ENCODE measurements at places on chromosomes 2 and 18. TPM values are rescaled to one million over a fixed set of nuclear protein-coding genes. Genes with fewer than 3 reads are reported as not detected.

GRCh38 chr18:11688972-11689668 lies at the start of gene GNAL:
GNAL (plus strand) TSS chr18:11689264; CDS start chr18:11689564, 300 bp downstream.
- no peaks in the 10 kb centered on the region for H3K36me3 ChIP-seq
- no peak within 1 kb of the TSS for H3K27ac ChIP-seq
- no peaks in the 10 kb centered on the region for H3K4me1 ChIP-seq
- H3K27me3 ChIP-seq = peaks cover 4% of the 10 kb centered on the region

DNA sequence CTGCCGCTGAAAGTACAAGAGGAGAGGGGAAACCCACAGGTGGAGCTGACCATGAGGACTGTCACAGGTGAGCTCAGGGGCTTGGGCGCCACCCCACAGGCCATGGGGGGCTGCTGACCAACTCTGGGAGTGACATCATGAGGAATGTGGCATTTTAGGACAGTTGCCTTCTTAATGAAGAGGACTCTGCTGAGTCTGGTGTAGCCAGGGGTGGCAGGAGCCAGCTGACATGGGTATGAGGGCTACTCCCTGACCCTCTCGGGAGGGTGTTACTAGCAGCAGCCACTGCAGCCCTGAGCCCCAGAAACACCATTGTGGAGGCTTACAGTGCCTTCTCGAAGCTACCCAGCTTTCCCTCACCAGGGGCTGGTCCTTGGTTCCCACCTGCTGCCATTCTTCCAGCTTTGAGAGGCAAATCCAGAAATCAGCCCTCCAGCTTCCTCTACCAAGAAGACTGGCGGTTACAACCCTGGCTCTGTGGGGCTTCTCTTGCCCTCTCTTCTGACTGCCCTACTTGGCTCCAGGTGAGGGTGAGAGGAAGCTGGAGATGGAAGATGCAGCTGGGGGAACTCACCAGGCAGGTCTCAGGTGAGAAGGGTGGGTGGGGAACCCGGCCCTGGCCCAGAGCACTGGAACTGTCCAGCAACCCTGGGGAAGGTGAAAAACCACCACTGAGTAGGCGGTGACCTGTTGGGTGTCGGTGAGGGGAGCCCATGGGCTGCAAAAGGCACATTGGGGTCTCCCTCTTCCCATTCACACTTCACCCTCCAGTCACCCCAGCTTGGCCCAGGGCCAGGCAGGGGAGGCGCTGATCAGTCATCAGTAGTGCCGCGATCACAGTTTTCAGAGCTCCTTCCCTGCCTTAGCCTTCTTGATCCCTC lies 98.5 kb downstream of the MCFD2 start:
- no peak overlapping the region for H3K27ac ChIP-seq
- DNase-seq = no peak
- no peak overlapping the region for H3K4me3 ChIP-seq
- peaks cover 10% of the 10 kb centered on the region for H3K4me1 ChIP-seq

DNA sequence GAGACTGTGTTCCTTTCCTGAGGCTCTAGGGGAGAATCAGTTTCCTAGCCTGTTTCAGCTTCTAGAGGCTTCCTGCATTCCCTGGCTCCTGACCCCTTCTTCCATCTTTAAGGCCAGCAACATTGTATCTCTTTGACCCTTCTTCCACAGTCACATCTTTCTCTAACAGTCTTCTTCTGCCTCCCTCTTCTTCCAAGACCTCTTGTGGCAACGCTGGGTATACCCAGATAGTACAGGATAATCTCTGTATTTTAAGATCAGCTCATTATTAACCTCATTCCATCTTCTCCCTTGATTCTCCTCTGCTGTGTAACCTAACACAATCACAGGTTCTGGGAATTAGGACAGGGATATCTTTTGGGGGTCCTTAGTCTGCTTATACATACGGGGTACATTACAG lies 8.9 kb upstream of the MYL12A start:
- no peaks in the 10 kb centered on the region for H3K27me3 ChIP-seq
- no peak for DNase-seq
- H3K27ac ChIP-seq = no peak overlapping the region
- no peak overlapping the region for H3K4me3 ChIP-seq
- no peaks in the 10 kb centered on the region for H3K36me3 ChIP-seq

DNA sequence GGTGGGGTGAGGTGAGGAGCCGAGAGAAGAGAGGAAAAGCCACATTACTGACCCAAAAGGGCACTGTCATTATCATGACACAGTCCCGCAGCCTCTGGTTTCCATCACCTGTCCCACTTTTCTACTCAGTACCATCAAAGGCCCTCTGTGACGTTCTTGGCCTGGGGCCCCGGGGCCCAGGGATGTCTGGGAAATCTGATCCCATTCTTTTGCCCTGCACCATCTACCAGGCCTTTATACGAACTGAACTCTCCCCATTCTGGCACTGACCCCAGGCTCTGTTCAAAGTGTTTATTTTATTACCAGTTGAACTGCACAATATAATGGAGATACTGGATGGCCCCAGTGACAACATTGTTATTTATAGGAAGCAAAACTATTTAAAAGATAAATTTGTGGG lies 89.1 kb downstream of the COL6A3 start:
- DNase-seq = no peak
- H3K4me1 ChIP-seq = no peaks in the 10 kb centered on the region
- H3K4me3 ChIP-seq = no peak overlapping the region
- no peak overlapping the region for H3K27ac ChIP-seq

DNA sequence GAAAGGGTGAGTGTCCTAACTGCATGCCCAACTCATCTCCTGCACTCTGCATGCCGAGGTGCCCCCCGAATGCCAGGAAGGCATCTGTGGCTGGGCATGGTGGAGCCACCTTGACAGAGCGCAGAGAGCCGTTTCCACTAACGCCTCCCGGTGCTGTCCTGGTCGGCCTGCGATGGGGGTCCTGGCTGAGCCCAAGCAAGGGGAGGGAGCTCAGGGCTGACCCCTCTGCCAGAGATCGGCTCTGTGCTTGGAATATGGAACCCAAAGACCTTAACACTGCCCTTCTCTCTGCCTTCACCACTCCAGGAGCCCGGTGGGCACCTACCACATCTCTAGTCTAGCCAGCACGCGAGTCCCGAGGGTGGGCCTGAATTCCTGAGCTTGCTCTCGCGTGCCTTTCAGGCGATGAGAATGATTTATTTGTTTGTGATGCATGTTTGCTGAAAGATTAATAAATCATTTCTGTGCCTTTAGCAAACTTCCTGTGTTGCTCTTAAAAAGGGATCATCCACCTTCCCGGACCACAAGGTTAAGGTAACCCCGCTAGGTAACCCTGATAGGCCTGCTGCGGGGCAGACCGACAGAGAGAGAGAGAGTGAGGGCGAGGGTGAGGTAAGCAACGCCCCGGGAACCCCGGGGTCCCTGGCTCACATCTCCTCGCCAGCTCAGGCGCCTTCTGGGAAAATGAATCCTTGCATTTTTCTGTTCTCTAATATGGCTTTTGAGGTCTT lies 35.3 kb downstream of the PDIA6 start:
- DNase-seq = no peak
- no peak overlapping the region for H3K27ac ChIP-seq
- H3K4me3 ChIP-seq = no peak overlapping the region
- H3K4me1 ChIP-seq = no peaks in the 10 kb centered on the region
- no peaks in the 10 kb centered on the region for H3K27me3 ChIP-seq
- H3K36me3 ChIP-seq = peaks cover 18% of the 10 kb centered on the region

UGT1A5 gene
- total RNA-seq = not detected

All from HepG2 (cell line).